ENCODE measurements at places on chromosomes 6 and 20.

DNA sequence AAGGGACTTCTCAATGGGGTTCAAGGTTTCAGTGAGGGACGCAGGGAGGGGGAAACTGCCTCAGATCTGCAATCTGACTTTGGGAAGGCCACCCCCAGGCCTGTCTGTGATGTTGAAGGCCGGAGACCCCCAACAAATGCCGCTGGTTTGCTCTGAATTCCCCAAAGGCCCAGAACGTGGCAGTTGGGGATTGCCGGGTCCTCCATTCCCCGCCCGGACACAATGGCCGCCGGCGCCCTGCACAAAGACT, 326 bp upstream of the BCL2L1 start:
- no peak for DNase-seq

GRCh38 chr20:22827916-22828315, 207.2 kb upstream of the SSTR4 start:
- DNase-seq, result no peak

- no peak for DNase-seq
Observed at GRCh38 chr6:87375315-87375714, 30.7 kb downstream of the C6orf163 start.

- DNase-seq, result no peak
Observed at GRCh38 chr20:45564760-45565276, 14.3 kb downstream of the WFDC8 start.

DNA sequence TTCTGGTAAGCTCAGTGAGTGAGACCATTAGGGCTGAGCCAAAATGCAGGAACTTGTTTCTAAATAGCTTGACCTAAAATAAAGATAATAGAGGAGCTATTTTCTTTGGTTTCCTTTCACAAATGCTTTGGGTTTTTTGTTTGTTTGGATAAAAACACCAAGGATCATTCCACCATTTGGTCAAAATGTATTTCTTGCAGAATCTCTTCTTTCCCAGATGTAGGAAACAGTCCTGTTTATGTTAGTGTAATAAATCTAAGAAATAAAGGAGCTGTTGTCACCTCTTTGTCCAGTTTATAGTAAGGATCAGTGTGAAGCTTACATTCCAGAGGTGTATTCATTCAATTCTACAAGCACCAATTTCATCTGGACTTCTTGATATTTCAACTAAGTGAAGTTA, 297.8 kb downstream of the GJA1 start:
- DNase-seq, result no peak

GRCh38 chr20:13098720-13099355, 90.1 kb downstream of the SPTLC3 start:
- DNase-seq, result no peak

DNA sequence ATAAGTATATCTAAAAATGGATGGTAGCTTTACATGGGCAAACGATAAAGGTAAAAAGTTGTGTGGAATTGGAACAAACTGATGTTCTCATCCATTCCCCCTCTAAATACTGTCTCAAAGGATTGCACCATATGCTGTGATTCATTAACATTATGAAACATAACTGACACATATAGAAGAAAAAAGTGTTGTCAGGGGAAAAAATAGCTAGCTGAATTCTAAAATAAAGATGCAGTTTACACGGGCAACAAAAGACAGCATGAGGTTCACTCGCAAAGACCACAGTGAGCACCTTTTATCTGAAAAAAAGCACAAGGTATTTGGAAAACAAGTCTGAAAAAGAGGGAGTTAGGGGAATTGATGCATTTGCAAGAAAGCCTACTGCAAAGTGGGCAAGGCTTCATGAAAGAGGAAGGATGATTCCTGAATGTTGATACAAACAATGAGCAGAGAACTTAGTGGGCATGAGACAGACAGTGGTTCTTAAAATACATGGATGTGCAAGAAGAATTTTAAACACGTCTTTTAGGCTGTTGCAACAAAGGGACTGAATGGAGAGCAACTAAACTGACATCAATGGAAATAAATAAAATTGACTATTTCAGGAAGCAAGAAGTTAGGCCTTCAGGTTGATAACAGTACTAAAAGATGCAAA, 280.9 kb downstream of the KIF16B start:
- DNase-seq, result no peak

- no peak for DNase-seq
Observed at GRCh38 chr6:70130865-70131264, 172.0 kb downstream of the COL9A1 start.

- peak; percentile 95 for DNase-seq
Observed at GRCh38 chr6:89260832-89261231, 43.7 kb upstream of the GABRR1 start.

DNA sequence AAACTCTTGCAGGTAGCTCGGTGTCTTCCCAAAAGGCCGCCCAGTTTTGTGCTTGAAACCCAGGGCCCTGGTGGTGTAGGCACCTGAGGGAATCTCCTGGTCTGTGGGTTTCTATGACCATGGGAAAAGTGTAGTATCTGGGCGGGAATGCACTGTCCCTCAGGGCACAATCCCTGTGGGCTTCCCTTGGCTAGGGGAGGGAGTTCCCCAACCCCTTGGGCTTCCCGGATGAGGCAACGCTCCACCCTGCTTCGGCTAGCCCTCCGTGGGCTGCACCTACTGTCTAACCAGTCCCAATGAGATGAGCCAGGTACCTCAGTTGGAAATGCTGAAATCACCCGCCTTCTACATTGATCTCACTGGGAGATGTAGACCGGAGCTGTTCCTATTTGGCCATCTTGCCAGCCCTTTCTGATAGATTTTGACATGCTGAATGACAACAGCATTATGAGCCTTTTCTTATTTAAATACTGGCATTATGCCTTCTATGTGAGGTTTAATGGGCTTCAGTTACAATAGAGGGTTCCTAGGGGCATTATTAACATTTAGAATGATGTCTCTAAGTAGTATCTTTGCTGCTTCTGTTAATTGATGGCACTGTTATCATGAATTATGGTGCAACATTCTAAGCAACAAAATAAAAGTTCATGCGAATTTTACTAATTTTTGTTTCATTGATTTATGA, 133.7 kb upstream of the FLRT3 start:
- DNase-seq, result no peak

DNA sequence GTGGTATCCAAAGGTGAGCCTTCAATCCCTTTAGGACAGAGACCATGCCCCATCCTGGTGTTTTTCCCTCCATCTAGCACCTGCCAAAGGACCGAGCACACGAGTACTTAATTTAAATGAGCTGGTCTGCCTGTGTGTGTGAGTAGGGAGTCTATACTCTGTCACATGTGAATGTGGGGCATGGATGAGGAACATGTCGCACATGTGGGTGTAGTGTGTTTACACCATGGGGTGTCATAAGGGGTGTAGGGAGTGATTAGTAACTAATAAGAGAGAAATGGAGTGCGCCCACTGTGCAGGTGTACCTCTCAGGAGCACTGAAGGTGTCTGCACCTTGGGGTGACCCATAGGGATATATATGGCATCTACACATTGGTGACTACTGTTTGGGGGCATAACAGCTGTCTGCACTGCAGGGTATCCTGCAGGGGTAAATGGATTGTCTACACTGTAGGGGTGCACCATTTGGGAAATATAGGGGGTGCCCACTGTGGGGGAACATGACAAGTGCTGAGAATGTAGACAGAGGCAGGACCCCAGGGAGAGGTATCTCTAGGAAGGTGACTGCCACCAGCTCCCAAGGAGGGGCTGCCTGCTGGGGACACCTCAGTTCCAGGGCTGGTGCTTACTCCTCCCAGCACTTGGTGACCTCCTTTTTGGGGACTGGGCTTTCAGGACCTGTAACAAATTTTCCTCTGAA, 53.5 kb downstream of the EBF4 start:
- no peak for DNase-seq

GRCh38 chr6:17987697-17988421, 424 bp upstream of the KIF13A start:
- DNase-seq, result peak; percentile 88

GRCh38 chr6:143232849-143233248, 172.2 kb downstream of the AIG1 start:
- DNase-seq, result peak; percentile 73

DNA sequence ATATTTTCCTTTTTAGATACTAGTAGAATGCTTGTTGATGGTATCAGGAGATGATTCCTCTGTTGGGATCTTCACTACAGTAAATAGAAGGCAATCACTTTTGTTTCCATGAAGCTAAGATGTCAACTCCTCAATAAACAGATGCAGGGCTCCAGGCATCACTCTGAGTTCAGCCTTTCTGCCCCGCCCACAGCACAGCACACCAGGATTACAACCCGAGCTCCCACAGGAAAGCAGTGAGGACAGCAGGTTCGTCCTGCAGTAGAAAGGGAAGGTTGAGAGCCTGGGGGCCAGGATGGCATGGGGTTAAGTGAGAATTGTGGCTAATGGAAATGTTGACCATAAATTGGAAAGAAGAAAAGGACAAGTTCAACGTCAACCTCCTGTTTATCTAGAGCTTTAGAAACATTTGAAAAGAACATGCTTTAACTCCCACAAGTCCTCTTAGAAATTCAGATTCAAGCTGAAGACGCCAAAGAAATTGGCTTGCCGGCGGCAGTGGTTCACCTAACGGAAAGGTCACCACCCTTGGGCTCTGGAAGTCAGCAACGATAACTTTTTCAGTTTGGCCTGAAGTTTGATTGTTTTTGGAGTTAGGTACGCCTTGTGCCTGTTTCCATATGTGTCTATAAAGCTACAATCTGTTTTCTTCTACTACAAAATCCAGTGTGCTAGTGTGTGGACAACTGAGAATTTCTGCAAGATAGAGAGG, 144.4 kb upstream of the PDE10A start:
- no peak for DNase-seq

DNA sequence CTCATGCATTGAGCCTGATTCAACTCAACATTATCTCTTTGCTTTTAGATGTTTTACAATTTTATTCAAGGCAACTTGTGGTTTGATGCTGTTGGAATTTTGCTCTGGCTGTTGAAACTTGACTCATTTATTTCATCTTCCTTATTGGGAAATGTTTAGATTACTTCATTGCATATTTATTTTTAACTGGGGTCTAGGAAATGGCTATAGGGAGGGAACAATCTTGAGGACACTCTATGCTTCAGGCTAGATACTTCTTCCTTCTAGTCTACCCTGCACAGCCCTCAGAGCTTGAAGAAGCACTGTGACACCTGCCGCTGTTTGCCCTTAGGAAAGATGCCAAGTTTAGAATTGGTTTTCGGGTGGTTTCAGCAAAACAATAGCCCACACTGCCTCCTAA, 183.4 kb downstream of the ADGRG6 start:
- DNase-seq, result no peak

DNA sequence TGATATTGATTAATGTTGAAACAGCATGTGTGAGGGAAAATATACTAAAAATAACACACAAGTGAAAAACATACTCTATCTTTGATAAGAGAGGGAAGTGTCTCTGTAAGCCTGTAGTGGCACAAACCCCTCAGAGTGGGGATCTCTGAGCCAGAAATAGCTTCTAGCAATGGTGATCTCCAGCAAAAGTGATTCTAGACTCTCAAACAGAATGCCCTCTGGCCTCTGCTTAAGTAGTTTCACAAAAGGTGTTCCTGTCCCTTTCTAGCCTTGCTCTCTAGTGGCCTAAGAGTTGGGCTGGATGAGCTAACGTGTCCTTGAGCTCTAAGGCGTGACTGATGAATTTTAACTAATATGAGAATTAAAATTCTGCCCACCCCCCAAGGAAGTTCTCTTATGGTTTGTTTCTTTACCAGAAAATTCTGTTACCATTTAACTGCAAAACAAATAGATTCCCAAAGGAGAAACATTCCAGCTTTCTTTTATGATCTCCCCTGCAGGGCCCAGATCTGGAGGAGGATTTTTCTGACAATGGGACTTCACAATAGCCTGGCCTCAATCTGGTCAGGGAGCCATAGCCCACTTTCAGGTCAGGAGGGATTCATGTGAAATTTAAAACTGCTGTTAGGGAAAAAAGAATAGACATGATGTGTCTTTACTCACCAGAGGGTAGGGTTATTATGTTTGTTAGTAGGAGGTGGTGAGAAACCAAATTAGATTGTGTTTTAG, 182.5 kb upstream of the LAMP5 start:
- no peak for DNase-seq

DNA sequence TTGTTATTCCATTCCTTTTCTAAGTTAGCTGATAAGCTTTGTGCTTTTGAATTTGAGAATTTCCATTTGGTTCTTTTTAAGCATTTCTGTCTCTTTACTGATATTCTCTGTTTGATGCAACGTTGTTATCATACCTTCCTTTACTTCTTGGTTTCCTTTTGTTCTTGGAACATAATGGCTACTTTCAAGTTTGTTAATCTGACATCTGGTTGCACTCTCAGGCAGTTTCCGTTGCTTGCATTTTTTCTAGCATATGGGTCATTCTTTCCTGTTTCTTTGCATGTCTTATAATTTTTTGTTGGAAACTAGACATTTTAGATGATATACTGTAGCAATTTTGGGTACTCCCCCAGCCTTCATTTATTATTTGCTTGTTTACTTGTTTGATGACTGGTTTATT, 12.5 kb downstream of the CDC5L start:
- DNase-seq, result no peak

- DNase-seq, result no peak
Observed at GRCh38 chr6:98590136-98590681, 244.2 kb upstream of the POU3F2 start.

GRCh38 chr6:137799950-137800568, 67.0 kb upstream of the TNFAIP3 start:
- peak; percentile 92 for DNase-seq

GRCh38 chr6:129030215-129030614, 147.3 kb downstream of the LAMA2 start:
- no peak for DNase-seq

DNA sequence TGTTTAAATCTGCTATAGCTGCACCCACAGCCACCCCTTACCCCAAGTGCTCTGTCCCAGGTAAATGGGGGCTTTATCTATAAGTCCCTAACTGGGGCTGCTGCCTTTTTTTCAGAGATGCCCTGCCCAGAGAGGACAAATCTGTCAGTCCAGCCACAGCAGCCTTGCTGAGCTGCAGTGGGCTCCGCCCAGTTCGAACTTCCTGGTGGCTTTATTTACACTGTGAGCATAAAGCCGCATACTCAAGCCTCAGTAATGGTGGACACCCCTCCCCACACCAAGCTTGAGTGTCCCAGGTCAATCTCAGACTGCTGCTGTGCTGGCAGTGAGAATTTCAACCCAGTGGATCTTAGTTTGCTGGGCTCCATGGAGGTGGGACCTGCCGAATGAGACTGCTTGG, 505.2 kb downstream of the CBLN4 start:
- DNase-seq, result no peak

GRCh38 chr6:154513601-154514320, 3.3 kb upstream of the CNKSR3 start:
- peak; percentile 86 for DNase-seq
